CD4-positive, alpha-beta T cell treated with Interleukin-6 for 4 hours (primary cell): ENCODE measurements at places on chromosomes 7 and 10.

GRCh38 chr7:5043661-5044060 lies 2.0 kb upstream of the RBAK start:
- no peak for DNase-seq

- DNase-seq = peak; percentile 48
These were observed 170.4 kb downstream of the SNX13 start for GRCh38 chr7:17769918-17770317.

DNA sequence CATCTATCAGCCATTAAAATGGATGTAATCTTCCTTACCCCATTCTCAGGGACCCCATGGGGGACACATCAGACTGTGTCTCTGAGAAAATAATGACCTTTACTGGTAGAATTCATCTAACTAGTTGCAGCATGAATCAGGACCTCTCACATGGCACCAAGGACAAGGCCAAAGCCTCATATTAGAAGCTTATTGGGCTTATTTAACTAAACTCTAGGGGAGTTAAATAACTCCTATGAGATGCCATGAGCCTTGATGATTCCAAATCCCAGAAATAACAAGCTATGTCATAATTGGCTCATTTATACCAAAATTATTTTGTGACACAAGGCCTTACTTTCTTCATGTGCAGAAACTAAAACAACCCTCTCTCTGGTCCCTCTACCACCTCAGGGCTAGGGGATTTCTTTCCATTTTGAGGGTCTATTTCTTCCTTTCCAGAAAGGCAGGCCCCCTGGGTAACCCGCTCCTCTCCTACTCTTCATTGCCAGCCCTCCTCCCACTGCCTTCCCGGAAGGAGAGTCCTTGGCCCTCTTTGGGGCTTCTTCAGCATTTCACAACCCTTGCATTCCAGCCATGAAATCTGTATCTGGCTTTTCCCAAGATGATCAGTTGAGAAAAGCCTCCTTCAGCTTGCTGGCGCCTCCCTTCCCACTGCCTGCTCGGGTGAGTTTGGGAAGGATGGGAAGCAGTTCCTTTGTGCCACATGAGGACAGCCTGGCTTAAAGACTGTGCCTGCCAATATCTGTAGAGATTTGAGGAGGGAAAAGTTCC lies 41.8 kb upstream of the TRIM8 start:
- no peak for DNase-seq

GRCh38 chr7:130884437-130885417 lies 150.7 kb upstream of the KLF14 start:
- no peak for DNase-seq

DNA sequence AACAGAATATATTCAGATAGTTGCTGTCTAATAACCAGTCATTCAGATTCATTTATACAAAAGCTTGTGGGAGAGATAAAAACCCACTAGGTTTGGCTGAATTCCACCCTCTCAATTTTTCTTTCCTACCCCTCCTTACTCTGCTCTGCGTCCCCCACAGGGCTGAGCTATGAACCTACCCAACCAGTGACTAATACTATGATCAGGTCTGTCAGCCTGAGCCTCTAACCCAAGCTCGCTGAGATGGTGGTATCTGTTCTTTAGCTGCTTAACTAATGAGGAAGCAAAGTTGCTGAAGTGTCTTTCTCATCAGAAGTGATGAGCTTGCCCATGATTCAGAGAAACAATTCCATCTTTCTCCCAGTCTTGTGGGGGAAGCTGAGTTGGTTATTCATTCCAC lies 248.7 kb upstream of the GPR26 start:
- no peak for DNase-seq

DNA sequence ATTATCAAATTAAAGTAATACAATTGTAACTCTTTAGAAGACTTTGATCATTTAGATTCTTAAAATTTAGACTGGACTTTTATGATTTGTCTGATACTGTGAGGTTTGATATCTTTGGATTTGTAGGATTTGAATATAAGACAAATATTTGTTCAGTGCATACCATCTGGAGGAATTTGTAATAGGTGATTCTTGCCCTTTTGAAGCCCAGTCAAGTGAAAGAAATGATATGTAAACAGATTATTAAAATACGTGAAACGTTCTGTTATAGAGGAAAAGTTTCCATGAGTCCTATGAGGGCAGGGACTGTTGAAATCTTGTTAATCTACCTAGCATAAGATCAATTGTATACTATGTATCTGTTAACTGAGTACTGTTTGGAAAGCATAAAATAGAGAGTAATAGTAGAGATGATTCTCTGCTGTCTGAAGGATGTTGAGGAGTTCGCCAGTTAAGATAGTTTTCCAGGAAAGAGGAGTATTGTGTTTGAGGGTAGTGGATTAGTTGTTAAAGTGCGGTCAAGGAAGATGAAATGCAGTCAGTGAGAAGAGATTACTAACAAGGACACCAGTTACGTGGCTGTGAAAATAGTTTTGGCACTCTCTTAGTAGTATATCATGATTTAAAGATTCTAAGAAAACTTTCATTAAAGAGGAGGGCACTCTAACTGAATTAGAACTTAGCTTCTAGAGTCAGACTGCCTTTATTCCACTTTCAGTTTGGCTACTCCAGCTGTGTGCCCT lies 14.4 kb downstream of the PDCD4 start:
- DNase-seq = no peak
